ENCODE measurements at places on chromosomes 7 and 10.

DNA sequence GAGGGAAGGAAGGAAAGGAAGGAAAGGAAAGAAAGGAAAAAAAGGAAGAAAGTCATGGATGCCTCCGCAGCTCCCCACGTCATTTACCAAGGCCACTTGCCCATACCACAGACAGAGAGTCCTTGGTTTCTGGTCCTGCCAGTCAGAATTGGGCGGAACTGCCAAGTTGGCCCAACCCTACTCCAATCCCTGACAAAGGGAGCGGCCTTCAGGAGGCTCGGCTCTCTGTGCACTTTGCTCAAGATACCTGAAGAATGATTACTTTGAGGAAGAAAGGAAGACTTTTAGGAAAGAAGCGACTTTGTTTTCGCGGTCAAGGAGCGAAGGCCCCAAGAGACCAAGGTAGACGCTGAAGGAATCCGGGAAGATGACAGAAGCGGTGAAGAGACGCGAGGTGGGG is 49.1 kb upstream of the FXYD4 start:
- no peak for DNase-seq

DNA sequence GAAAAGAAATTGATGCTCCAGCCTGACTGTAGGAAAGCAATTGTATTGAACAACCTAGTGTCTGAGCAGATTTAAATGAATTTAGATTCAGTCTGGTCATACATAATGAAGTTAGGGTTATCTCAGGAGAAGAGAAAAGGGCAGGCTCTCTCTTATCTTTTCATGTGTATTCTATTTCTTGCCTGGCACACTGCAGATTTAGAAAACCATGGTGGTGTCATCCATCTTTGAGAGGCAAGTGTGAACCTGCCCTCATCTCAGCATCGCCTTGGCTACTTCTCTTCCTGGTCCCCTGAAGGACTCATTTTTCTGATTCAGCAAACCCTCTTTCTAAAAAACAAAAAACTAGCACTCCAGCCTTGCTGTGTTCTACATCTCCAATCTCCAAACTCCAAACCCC is 137.7 kb downstream of the LRRC4 start:
- DNase-seq, result no peak

DNA sequence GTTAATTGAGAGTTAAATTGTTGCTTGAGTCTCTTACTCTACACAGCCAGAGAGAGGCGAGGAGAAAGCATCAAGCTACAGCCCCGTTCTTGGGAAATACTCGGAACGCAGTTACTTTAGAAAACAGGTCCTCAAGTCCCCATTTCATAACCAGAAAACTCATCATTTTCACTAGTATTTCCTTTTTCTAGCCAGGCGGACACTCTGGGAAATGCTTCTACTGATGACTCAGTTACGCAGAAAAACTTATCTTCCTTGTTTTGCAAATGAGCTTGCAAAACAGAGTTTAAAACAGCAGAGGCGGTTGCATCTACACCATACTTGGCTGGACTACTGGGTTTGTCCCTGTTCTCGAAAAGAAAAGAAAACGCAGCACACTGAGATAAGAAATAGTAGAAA is 111.4 kb upstream of the FGFR2 start:
- DNase-seq, result no peak

DNA sequence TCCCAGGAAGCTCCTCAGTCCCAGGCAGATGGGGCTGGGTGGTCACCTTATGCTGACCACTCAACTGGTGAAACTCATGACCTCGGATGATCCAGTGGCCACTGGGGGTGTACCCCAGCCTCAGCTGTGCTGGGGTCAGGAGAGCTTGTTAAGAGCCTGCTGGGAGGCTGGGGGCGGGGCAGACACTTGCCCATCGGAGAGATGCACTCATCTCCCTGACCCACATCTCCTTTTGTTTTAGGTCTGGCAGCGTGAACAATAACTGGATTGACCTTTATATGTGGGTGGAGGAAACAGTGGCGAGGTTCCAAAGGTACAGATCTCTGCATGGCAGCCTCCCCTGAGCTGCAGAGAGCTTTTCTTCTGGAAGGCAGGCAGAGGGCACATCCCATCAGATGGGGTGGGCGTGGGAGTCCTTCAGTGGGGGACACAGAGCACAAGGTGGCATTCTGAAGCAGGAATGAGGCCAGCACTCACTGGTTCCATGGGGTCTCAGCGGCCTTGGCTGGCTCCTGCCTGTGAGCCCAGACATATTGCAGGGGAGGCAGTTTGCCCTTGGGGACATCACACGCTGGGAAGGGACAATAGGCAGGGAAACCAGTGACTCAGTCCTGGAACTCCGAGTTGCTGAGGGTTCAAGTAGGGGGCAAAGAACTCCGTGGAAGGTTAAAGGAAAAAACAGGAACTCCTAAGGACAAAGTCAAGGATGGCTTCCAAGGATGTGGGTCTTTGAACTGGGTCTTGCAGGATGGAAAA is 5.2 kb downstream of the ANTXRL start:
- DNase-seq, result no peak

DNA sequence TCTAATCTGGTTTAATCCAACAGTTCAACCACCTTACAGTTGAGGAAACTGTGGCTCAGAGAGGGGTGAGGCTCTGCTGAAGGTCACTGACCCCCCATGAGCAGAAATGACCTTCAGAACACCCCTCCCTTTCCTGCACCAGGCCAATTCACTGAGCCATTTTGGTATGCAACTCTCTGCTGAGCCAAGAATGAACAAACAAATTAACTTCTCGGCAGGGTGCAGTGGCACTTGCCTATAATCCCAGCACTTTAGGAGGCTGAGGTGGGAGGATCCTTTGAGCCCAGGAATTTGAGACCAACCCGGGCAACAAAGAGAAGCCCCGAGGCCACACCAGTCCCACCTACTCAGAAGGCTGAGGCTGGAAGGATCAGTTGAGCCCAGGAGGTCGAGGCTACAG is 29.8 kb downstream of the PDGFA start:
- DNase-seq, result no peak

- no peak for DNase-seq
Measured at GRCh38 chr7:158357106-158357897, 230.3 kb downstream of the PTPRN2 start.

DNA sequence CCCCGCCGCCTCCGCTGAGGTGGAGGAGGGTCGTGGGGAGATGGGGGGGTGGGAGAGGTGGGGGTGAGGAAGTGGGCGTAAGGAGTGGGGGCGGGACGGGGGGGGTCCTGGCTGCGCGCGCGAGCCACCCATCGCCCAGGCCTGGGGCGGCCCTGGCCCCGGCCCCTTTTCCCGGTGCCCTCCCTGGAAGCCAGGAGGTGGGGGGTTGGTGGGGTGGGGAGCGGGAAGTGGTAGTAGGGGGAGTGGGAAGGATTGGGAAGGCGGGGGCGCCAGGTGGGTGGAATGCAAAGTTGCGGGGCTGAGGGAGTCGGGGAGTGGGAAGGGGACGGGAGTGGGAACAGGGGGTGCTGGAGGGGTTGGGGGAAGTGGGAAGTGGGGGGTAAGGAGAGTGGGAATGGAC is 319 bp upstream of the MMD2 start:
- DNase-seq, result no peak

DNA sequence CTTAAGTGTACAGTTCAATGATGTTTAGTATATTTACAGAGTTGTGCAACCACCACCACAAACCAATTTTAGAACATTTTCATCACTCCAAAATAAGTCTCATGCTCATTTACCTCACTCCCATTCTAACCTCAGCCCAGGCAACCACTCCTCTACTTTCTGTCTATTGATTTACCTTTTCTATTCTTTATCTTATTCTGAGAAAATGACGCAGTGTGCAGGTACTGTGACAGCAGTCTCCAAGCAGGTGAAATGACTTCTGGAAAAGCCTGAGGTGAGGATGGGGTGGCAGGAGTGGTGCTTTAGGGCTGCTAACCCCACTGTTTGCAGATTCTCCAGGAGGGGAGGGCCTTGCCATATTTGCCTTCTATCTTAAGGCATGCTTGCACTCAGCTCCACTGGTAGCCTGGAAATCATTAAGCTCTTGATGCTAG is 39.5 kb downstream of the GARS1 start:
- DNase-seq, result no peak

GRCh38 chr7:88001744-88002530 is 67.9 kb downstream of the ADAM22 start:
- DNase-seq, result no peak

- no peak for DNase-seq
Measured at GRCh38 chr7:143025371-143025770, 1.6 kb downstream of the OR9A2 start.

GRCh38 chr10:97542169-97543024 is 30.2 kb upstream of the ANKRD2 start:
- DNase-seq, result no peak

DNA sequence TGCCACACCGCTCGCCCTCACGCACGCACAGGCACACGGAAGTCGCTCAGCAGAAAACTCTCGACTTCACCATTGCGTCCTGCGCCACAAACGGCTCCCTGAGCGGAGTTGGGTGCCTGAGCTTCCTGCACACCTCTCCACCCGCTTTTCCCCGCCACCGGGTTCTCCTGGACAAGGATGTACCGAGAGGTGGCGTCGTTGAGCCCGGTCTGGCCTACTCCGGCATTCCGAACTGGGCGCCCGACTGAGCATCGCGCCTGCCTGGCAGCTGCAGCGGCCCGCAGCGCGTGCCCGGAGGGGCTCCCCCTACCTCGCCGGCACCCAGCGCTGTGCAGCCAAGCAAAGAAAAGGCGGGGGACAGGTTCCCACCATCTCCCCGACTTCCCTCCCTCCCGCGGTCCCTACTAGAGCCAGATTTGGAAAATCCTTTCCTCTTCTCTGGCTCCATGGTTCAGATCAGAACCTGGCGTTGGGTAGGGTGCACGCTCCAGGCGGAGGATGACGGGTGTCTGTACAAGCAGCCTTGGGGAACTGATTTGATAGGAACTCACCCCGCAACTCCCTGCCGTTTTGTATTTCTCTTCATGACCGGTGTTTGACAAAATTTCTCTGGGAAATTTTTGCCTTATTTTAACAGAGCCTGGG is 1.7 kb downstream of the SORCS3 start:
- peak; percentile 11 for DNase-seq

- DNase-seq, result no peak
Measured at GRCh38 chr7:118186501-118186900, 2.5 kb downstream of the LSM8 start.

DNA sequence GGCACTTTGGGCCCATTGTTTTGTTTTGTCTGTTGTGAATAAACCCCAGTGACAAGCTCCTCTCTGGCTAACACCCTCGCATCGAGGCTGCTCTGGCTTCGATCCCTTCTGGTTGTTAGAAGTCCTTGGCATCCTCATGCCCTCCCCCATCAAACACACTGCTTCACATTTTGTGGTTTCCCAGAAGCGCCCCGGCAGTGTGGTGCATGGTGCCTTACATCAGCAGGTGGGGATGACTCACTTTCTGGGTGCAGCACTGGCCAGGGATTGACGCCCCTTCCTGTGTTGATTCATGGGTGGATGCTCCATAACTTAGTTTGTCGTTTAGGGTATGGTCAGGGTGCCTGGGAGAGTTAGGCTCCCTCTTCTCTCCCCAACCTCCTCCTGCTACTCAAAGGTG is 51.4 kb downstream of the PLPP4 start:
- no peak for DNase-seq

- no peak for DNase-seq
Measured at GRCh38 chr7:38824948-38825347, 84.0 kb downstream of the VPS41 start.

DNA sequence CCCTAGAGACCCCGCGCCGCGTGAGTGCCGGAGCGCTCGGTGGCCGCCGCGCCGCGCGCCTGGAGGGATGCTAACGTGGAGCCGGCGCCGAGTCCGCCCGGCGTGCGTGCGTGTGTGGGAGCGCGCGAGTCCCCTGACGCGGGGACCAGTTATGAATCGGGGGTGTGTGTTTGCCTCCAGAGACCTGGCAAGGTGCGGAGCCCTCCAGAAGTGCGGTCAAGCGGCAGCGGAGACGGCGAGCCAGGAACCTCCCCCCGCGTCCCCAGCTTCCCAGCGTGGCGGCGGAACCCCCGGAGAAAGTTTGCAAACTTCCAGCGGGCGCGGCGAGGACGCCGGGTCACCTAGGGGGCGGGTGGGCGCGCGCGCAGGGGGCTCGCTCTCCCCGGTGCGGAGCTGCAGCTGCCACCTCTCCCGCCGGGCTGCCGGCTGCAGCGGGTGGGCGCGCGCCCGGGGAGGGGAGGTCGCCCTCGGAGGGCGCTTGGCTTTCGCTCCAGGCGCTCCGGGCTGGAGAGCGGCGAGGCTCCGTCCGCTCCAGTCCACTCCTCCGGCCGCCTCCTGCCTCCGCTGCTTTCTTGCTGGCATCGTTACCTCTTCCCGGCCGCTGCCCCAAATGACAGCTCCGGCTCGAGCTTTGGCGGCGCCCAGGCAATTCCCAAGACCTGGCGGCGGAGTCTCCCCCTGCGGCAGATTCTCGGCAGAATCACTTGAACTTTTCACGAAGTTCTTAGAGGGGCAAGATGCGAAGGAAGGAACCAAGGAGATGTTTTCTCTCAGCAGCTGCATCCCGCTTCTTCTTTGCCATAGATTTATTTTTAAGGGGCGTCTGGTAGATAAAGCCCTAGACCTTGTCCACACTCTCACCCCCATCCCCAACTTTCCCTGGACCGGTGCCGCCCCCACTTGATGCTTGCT is 2.3 kb upstream of the CREB5 start:
- peak; percentile 15 for DNase-seq

- DNase-seq, result no peak
Measured at GRCh38 chr10:74927701-74928100, 101.3 kb downstream of the KAT6B start.

- no peak for DNase-seq
Measured at GRCh38 chr7:6092953-6093354, 61.8 kb downstream of the ANKRD61 start.

GRCh38 chr10:19212590-19212989 is 164.0 kb downstream of the MALRD1 start:
- DNase-seq, result no peak

DNA sequence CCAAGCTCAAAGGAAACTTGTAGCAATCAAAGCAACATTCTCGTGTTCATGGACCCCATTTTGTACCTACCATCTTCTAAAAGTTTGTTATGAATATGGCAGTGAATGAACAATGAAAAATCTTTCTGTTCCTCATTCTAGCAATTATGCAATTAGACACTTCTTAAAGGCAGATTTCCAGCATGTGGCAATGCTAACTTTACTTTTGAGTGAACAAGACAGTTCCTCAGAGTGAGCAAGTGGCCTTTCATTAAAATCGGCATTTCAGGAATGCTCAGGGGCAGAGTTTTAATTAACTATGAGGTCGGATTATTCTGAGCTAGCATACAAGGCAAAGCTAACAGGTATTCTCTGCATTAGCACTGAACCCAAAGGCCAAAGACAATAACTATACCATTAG is 48.4 kb upstream of the NFE2L3 start:
- no peak for DNase-seq

All from germinal center (tissue), 1 donor.